ENCODE measurements at places on chromosomes 3 and 15. TPM values are rescaled to one million over a fixed set of nuclear protein-coding genes. Genes with fewer than 3 reads are reported as not detected.

Gene ROPN1B
- total RNA-seq = 0.26 TPM

Gene PPARG
- 88.1 TPM for total RNA-seq

Gene INO80
- 26.2 TPM for total RNA-seq

Gene THPO
- total RNA-seq = not detected

Gene C15orf61
- 5.6 TPM for total RNA-seq

Gene TTLL13
- total RNA-seq = 0.39 TPM

Gene BHLHE40
- total RNA-seq = 78.4 TPM

Gene GOLGA6L10
- total RNA-seq = 3.5 TPM

Gene HDC
- not detected for total RNA-seq

Gene TRAIP
- 18.5 TPM for total RNA-seq

Gene HCLS1
- total RNA-seq = 0.85 TPM

Gene UBA7
- 12.5 TPM for total RNA-seq

DNA sequence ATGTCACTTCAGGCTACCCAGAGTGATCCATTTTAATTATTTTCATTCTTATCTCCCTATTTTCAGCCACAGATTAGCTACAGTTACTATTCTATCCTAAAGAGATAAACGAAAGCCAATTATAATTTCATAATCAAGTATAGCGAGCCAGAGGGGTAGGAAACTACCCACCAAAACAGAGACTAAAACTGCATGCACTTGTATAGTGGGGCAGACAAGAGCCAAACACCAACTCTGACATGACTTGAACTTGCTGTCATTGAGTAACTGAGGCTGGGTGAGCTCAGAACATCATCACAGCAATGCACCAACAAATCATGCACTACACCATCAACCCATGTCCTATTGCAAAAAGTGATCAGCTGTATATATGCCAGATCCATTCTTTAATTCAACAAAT lies 64.8 kb downstream of the FBN1 start:
- no peak for DNase-seq

- no peak for DNase-seq
Observed at GRCh38 chr3:194732617-194733016, 46.9 kb downstream of the FAM43A start.

GRCh38 chr3:182768413-182768812 lies 24.9 kb upstream of the ATP11B start:
- no peak for DNase-seq

DNA sequence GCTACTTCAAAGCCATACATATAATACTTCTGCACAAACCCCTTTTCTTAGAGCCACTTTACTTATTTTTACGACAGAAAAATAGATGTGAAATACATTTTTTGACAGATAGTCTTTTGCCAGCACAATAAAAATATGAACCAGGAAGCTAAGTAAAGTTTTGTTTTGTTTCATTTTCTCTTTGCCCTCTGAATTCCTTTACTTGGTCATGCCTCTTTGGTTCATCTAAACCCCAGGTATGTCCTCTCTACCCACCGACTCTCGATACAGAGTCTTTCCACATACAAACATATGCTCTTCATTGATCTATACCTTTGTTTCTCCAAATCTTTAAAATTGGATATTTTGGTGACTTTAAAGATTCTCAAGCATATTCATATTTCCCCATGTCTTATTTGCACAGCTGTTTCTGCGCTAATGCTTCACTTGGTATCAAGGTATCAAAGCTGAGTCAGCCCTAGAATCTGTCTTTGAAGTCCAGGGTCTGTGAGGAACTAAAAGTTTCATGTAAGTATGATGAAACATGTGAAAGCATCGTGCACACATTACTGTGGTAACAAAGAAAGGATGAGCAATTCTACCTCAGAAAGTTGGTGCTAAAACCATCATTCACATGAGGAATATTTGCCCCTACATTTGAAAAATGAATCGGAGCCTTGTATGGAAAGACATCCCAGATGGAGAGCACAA lies 845.4 kb downstream of the NAALADL2 start:
- no peak for DNase-seq

- DNase-seq = no peak
Observed at GRCh38 chr3:56773986-56774385, 27.8 kb downstream of the ARHGEF3 start.

GRCh38 chr3:136177876-136178275 lies 18.3 kb downstream of the MSL2 start:
- DNase-seq = no peak

DNA sequence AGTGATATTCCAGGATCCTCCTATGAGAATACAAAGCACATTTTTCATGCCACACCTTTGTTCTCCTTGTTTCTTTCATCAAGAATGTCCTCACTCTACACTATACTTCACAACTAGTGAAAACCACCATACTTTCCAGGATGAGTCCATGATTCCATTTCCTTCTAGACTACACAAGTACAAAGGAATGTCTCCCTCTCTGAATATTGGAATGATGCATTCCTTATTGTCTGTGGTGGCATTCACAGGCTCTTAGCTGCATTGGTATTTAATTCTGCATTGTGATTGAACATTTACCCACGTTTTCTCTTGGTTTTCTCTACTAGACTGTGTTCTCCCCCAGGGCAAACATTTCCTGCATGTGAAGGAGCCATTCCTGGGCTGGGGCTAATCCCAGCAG lies 217.5 kb downstream of the RAP2B start:
- DNase-seq = no peak

DNA sequence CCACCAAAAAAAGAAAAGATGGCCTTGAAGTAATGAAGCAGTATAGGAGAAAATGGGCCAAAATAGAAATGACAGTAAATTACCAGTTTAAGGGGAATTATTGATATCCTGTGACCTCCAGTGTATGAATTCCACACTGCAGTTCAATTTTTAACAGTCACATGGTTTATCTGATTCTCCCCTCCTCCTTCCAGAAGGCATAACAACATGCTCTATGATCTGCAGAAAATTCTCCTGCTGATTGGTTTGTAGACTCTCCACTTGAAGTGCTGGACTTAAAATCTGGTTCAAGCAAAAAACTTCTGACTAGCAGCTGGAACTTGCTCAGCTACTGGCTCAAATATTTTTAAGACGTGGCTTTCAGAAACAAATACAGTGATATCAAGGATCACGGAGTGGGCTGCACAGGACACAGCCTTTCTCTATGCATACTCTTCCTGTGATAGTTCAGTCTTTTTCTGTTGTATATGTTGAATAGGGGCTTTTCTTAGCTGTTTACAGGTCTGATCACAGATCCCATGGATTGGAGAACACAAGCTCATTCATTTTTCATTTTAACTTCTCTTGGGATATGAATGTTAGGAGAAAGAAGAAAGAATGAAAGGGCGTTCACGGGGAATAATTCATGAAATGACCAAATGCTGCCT lies 211.5 kb downstream of the LSAMP start:
- DNase-seq = no peak

DNA sequence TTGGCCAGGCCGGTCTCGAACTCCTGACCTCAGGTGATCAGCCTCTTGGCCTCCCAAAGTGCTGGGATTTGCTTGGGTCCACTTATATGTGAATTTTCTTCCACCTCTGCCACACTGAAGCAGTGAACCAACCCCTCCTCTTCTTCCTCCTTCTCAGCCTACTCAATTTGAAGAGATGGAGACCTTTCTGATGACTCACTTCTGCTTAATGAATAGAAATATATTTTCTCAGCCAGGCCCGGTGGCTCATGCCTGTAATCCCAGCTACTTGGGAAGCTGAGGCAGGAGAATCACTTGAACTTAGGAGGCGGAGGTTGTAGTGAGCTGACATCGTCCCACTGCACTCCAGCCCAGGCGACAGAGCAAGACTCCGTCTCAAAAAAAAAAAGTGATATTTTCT lies 46.8 kb upstream of the GATM start:
- DNase-seq = no peak

DNA sequence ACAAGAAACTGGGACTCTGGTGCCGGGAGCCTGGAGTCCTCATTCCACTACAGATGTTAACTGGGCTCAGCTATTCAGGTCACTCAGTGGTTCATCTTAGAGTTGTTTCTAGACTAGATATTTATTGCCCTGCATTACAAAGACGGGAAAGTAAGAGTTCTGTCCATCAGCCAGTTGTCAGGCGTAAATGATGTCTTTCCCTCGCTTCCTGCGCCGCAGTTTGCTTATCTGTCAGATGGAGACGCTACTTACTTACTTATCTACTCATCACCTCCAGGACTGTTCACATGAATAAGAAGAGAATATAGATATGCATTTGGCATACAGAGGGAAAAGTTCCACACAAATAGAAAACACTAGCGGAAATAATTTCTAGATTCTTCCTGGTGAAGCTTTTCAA lies 47.8 kb upstream of the CGNL1 start:
- no peak for DNase-seq

- no peak for DNase-seq
Observed at GRCh38 chr3:112307557-112307956, 13.5 kb upstream of the SLC9C1 start.

GRCh38 chr15:38197553-38197952 lies 55.1 kb upstream of the SPRED1 start:
- DNase-seq = no peak

DNA sequence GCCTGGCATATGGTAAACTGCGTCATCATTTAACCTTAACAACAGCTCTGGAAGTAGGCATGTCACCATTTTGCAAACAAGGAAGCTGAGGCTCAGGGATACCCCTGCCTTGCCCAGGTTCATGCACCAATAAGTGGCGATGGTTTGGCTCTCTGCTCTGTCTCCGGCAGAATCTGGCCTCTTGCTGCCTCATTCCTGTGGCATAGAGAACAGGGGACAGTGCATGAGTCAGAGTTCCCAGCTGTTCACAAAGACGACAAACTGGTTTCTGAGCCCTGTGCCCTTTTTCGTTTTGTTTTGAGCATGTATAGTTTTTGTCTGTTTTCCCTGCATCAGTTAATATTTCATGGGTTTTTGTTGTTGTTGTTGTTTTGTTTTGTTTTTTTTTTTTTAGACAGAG lies 236.8 kb downstream of the OPA1 start:
- no peak for DNase-seq

GRCh38 chr15:69443032-69443611 lies 9.5 kb upstream of the RPLP1 start:
- no peak for DNase-seq

- DNase-seq = no peak
Observed at GRCh38 chr3:56621681-56622080, 61.4 kb downstream of the TASOR start.

- DNase-seq = no peak
Observed at GRCh38 chr15:44910981-44911625, 45.4 kb upstream of the TERB2 start.

- no peak for DNase-seq
Observed at GRCh38 chr15:33168444-33168843, 26.1 kb downstream of the FMN1 start.

- no peak for DNase-seq
Observed at GRCh38 chr15:67409175-67409574, 111.8 kb upstream of the C15orf61 start.

Data from Panc1 (cell line).